Stimulated activated CD4-positive, alpha-beta T cell treated with anti-CD3 and anti-CD28 coated beads, Interleukin-4, amount 100 ng/mL, for 24 hours (primary cell): ENCODE measurements at places on chromosomes 5 and 9.

DNA sequence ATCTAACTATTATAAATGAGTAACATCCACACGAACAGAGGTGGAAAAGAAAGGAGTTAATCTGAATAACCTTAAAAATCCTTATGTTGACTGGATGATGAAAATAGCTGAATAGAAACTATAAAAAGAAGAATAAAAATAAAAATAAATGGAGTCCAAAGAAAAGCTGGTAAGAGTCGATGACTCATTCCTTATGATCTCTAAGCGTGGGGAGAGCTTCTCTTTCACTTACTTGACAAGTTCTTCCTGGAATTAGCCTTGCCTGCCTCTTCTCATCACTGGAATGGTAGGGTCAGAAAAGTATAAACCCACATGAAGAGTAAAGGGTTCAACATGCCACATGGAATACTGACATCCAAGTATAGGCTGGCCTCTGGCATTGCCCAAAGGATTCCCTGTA, 477.0 kb upstream of the RGMB start:
- no peak for DNase-seq

- DNase-seq = peak; percentile 6
These were observed 10.6 kb upstream of the AGXT2 start for GRCh38 chr5:35058374-35058788.

DNA sequence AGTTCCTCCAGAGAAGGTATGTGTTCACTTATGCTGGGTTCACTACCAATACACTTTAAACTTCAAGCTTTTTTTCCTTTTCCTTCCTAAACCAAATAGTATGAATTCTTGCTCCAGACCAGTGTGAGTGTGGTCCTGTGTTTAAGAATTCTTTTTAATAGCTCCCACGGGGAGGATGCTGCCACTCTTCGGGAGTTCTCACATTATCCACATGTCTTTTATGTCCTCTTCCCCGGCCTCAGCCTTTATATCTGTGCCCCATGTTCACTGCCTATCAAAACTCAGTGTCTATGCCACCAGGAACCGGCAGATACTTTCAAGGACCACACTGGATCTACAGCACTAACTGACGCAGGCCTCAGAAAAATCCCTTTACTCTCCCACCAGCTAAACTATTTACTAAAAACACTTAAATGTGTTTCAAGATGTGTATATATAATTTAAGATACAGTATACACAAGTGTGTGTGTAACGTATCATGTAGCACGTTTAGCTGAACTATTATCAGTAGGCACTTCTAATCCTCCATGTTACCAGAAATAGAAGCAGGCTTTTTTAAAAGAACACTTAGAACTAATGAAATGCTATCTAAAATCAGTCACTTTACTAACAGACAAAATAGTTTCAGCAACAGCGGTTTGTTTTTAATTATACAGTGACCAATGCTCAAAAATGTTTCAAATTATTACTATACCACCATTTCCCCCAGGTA, 88.0 kb downstream of the PLPP1 start:
- DNase-seq = no peak

GRCh38 chr5:160635046-160635445, 213.4 kb downstream of the PTTG1 start:
- DNase-seq = no peak

DNA sequence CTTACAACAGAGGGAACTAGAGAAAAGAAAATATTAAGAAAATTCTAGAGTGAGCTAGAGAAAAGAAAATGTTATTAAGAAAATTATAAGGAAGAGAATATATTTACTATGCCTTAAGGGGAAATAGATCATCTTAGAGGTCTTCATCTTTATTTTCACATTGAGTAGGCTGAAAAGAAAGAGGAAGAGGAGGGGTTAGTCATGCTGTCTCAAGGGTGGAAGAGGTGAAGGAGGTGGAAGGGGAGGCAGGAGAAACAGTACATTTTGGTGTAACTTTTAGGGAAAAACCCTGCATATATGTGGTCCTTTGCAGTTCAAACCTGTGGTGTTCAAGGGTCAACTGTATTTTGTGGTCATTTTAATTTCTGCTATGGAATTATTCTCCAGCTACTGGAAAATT, 46.6 kb downstream of the PPIP5K2 start:
- no peak for DNase-seq

DNA sequence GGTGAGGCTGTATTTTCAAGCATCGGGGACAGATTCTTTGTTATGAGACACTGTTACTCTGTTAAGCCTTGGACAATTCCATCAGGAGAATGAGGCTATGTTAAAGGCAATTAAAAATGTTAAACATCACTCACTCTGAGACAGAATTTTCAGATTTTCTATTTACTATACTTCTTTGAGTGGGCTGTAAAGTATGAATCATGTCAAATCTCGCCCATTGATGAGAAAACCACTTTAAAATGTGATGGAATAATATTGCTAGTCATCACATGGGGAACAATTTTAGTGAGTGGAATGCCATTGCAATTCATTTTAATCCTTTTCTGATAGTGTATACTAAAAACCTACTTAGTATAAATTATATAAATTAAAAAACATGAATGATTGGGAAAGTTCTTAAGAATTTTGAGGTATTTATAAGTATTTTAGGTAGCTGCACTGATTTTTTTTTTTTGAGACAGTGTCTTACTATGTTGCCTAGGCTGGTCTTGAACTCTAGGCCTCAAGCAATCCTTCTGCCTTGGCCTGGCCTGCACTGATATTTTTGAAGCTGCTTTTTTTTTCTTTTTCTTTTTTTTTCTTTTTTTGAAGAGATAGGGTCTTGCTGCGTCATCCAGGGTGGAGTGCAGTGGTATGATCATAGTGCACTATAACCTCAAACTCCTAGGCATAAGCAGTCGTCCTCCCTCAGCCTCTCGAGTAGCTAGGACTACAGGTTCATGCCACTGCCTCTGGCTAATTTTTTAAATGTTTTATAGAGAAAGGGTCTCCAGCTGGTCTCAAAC, 73.2 kb downstream of the KIAA1958 start:
- DNase-seq = no peak

DNA sequence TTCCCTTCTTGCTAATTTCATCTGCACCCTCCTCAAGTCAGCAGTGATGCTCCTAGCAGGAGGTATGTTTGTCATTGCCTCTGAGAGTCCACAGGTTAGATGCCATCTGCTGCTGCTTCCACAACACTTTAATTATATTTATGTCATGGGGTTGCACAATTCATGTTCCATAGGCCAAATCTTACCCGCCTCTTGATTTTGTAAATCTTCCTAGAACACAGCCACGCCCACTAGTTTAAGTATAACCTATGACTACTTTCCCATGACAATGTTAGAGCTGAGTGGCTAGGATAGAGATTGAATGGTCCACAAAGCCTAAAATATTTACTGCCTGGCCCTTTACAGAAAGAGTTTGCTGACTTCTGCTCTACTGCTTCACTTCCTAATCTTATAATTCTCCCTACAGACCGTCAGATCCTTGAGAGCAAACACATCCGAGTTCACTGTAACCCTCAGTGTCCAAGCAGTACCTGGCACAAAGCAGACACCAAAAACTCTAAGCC, 21.1 kb downstream of the LIFR start:
- DNase-seq = no peak

DNA sequence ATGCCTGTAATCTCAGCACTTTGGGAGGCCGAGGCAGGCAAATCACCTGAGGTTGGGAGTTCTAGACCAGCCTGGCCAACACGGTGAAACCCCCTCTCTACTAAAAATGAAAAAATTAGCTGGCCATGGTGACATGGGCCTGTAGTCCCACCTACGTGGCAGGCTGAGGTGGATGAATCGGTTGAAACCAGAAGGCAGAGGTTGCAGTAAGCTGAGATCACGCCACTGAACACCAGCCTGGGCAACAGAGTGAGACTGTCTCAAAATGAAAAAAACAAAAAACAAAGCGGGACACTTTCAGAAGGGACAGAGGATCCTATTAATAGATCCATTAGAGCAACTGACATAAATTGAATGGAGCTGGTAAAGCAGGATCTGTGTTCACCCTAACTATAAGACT, 89.6 kb upstream of the SGCD start:
- DNase-seq = no peak

- no peak for DNase-seq
These were observed 80.1 kb upstream of the LPAR1 start for GRCh38 chr9:111118256-111118948.

GRCh38 chr9:18014556-18014955, 435.7 kb downstream of the SH3GL2 start:
- no peak for DNase-seq

DNA sequence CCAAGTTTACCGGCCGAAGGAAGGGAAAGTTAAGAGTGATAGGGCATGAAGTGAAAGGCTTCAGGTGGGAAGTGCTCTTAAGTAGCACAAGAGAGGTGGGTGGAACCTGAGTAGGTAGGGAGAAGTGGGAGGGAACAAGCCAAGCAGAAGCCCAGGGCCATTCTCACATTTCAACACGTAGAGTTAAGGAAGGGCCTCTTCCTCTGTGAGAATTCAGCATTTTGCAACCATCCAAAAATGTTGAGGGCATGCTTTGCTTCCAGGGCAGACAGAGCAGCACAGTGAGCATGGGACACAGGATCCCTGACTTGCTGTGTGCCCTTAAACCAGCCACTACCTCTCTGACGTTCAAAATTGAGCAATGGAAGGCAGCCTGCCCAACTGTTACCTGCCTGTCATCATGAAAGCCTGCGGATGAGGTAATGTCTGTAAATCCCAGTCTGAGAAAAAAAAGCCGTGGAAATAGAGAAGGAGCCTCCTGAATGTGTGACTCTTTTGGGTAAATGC, 3.3 kb downstream of the CYFIP2 start:
- no peak for DNase-seq

- no peak for DNase-seq
These were observed 126.8 kb downstream of the NXNL2 start for GRCh38 chr9:88661759-88662158.

DNA sequence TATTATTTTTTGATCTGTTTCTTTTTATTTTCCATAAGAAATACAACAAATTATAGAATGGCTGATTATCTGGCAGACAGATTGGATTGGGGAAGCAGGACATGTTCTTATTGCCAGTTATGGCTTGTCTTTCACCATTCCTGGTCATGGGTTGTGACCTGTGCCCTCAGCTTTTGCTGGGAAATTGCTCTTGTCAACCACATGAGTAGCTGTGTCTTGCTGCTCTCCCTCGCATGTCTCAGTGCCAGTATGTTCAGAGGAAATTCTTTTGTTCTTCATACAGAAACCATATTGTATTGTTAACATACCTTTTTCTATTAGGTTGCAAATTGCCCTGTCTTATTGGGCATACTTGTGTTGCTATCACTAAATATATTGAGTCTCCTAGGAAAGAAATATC, 344.1 kb downstream of the OSTF1 start:
- DNase-seq = no peak

DNA sequence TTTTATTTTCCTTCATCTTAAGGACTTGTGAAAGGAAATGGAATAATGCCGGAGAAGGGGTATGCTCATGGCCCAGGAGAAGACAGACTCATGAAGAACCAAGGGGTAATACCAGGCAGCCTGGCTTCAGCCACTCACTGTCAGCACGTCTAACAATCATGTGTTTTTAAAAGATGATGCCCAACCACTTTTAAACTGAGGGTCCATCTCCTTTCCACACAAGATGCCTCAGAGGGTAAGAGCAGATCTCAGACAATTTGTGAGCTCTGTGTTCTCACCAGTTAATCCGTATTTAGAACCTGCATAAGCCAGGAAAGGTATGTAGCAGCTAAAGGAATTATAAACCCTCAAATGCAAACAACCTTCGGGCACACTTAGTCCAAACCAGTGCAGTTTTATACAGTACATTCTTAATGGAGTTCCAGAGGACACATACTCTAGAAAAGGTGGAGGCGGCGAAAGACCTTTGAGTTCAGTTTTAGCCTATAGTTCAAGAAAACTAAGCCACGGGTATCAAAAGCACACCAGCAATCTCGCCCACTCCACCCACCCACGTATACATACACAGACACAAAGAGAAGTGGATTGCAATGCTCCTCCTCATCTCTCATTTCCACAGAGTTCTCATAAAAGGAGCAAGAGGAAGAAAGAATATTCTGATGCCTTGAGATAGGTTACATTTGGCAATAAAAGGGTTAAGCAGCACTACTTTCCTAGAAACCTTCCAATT, 2.6 kb downstream of the DIAPH1 start:
- DNase-seq = no peak

GRCh38 chr9:17131494-17131893, 3.3 kb upstream of the CNTLN start:
- DNase-seq = no peak

DNA sequence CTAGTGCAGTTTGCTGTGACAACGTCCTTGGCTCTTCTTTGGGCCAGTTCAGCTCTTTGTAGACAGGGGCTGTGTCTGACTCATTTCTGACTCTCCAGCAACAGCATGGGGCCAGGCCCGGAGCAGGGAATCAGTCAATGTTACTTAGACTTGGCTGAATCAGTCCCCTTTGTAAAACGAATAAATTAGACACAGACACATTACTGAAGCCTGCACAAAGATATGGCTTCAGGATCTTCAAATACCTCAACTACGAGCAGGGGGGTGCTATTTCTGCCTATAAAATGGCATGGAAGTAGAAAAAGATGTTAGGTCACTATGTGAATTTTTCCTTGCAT, 204.7 kb downstream of the TTLL11 start:
- DNase-seq = no peak

DNA sequence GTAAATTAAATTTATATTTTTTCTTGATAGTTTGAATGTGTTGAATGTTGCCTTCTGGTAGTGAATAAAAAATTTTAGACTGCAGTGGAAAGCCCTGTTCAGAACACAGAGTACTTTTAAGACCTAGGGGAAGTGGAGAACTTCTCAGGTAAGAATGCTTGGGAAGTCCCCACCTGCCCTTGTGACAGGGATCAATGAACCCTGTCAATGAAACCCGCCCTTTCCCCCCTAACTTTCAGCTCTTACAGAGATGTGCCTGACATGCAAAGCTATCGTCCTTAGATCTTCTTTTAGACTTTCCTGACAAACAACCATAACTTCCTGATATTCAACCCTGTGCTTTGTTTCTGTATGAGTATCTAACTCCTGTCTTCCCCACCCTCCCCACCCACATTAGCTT, 562.7 kb downstream of the TLE4 start:
- DNase-seq = no peak

DNA sequence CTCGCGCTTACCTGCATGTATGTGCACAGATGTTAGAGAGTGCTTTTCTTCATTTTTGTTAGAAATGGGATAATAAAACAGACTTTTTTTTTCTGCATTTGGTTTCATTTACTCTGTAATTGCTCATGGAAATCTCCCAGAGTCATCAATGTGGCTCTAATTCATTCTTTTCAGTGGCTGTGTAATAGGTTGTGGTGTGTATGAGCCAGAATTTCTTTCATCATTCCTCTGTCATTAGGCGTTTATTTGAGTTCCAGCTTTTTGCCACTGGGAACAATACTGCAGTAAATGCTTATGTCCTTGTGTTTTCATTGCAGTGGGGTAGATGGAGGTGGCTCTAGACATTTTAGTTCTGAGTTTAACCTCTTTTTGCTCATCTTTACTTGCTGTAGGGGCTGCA, 118.9 kb downstream of the NXNL2 start:
- no peak for DNase-seq

GRCh38 chr5:170747851-170748250, 35.7 kb upstream of the GABRP start:
- DNase-seq = no peak

GRCh38 chr5:132679166-132679565, 5.4 kb downstream of the IL4 start:
- DNase-seq = no peak
